ENCODE measurements at places on chromosomes 3 and 15. TPM values are rescaled to one million over a fixed set of nuclear protein-coding genes. Genes with fewer than 3 reads are reported as not detected.

DNA sequence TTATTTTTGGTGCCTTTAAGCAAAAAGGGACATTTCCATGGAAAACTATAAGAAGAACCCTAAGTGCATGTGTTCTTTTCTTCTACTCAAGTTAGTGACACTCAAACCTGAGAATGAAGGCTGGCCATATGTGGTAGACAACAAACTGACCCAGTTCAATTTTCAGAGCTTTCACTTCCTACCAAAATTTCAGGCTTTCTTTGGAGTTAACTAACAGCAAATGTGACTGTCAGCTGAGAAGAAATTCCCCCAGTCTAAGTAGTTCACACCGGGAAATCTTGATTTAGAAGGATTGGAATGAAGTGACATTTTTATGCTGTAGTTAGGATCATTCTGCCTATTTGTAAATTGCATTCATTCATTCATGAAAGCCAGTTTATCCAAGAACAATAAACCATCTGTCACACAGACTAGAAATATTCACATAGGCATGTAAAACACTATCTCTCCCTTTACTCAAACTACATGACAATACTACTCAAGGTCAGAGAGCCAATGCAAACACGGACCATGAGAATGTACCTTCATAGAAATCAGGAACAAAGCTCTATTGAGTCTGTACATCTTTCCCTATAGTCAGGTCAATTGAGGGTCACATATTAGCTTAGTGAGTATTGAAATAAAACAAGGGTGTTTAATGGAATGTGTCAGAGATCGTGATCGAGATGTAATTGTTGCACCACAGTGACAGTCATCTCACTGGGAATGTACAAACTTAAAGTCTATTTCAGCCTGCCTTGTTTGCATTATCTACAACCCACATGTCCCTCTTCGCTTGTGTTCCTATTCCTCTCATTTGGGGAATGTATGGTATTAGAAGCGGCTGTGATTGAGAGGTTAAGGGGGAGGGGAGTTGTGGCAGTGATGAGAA is 113.8 kb upstream of the TGFBR2 start:
- no peaks in the 10 kb centered on the region for H3K36me3 ChIP-seq
- no peak overlapping the region for H3K4me3 ChIP-seq
- H3K27me3 ChIP-seq: no peaks in the 10 kb centered on the region
- no peak for DNase-seq
- peaks cover 26% of the 10 kb centered on the region for H3K4me1 ChIP-seq
- H3K27ac ChIP-seq: no peak overlapping the region

DNA sequence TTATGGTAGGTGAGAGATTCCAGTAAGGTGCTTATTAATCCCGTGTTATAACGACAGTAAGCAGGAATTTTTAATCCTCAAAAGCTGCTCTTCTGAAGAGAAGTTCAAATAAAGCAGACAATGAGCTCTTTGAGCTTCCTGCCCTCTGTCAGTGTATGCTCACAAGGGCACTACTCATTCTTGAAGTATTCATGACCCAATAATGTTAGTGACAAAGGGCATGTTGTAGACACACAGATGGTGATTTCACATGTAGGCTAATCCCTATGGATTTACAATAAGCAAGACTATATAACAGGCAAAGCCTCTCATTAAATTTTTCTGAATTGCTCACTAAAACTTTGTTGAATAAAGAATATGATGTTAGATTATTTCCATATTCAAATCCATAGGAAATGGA is 578.6 kb downstream of the RSL24D1 start:
- H3K4me1 ChIP-seq: no peaks in the 10 kb centered on the region
- no peaks in the 10 kb centered on the region for H3K36me3 ChIP-seq
- no peak for DNase-seq
- H3K27me3 ChIP-seq: no peaks in the 10 kb centered on the region
- no peak overlapping the region for H3K27ac ChIP-seq
- no peak overlapping the region for H3K4me3 ChIP-seq

DNA sequence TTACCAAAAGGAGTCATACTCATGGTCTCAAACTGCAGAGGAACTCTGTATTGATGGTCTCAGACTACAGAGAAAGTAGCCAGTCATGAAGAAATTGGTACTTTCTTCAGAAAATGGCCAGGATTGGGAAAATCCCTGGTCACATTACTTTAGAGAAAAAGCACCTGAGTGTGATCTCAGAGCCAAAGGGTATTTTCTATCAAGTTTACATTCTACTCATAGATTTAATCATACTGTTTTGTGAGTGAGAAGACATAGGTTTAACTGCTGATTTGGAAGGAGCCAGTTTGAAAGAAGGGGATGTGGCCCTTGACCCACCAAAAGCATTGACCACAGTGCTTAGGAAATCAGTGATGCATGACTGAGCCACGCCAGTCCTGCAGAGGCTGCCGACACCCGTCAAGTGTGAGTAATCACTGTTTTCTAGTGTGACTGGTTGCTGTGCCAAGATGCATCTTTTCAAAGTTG is 203.6 kb downstream of the AKAP13 start:
- peaks cover 80% of the 10 kb centered on the region for H3K4me1 ChIP-seq
- H3K27me3 ChIP-seq: no peaks in the 10 kb centered on the region
- H3K36me3 ChIP-seq: no peaks in the 10 kb centered on the region

DNA sequence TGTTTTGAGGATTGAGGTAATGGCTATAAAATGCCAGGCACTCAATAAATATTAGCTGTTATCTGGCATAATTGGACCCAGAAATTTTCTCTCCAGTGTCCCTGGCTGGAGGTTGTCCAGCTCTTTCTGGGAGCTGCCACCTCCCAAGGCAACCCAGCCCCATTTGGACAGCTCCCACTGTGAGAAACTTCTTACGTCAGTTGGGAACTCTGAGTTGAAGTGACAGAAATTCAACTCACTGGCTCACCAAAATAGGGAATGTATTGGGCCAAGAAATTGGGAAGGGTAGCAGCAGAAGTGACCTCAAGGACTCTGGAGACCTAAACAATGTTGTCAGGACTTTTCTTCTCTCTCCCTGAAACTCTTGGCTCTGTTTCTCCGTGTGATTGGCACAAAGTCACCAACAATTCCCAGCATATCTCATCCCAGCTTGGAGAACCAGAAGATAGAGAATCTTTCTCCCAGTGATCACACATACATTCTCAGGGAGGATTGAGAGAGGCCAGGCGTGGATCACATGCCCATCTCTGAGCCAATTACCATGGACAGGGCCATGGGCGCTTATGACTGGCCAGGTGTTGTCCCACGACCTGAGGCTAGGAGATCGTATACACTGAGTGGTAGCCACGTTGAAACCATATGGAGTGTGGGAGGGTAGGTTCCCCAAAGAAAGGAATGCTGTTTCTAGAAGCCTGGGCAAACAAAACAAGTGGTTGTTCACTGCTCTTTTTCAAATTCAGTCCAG is 22.5 kb upstream of the HCN4 start:
- H3K27ac ChIP-seq: no peak overlapping the region
- DNase-seq: no peak
- no peaks in the 10 kb centered on the region for H3K27me3 ChIP-seq
- H3K4me1 ChIP-seq: no peaks in the 10 kb centered on the region
- H3K36me3 ChIP-seq: no peaks in the 10 kb centered on the region
- H3K4me3 ChIP-seq: no peak overlapping the region

DNA sequence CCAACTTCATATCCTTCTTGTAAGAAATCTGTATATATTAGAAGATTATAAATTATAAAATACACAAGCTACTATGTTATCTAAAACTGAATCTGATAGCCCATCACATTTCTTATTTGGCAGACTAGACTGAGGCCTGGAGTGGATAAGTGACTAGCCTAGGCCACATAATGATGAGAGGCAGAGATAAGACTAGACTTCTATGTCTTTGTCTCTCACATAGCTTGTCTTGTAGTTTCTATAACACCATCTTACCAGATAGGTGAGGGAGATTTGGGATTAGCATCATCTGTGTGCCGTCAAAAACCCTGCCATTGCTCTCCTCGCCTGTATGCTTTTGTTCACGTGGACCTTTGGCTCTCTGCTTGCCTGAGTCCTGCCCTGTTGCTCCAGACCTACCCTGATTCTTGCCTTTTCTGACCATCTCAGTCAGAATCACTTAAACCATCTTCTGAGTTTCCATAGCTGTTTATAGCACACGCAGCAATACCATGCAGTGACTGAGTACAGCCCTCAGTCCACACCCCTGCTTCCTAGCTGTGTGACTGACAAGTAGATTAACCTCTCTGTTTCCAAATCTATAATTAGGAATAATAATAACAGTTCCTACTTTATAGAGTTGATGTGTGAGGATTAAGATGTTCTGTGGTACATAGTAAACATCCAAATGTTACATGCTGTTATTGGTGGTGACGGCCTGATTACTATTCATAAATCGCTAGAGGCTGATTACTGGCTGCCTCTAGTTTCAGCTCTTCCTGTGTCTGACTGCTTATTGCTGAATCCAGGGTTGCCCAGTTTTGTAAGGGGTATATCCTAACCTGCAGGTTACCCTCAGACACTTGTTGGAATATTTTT is 49.7 kb downstream of the PDE8A start:
- H3K4me3 ChIP-seq: no peak overlapping the region
- DNase-seq: no peak
- H3K36me3 ChIP-seq: no peaks in the 10 kb centered on the region
- H3K4me1 ChIP-seq: peaks cover 50% of the 10 kb centered on the region
- no peaks in the 10 kb centered on the region for H3K27me3 ChIP-seq

- peak; percentile 74 for DNase-seq
- H3K4me1 ChIP-seq: peaks cover 62% of the 10 kb centered on the region
- peak overlapping the region; percentile 94 for H3K27ac ChIP-seq
- no peak overlapping the region for H3K4me3 ChIP-seq
- no peaks in the 10 kb centered on the region for H3K27me3 ChIP-seq
Observed at GRCh38 chr15:63991706-63992105, 54.6 kb downstream of the DAPK2 start.

- H3K4me1 ChIP-seq: no peaks in the 10 kb centered on the region
- no peaks in the 10 kb centered on the region for H3K36me3 ChIP-seq
- no peak for DNase-seq
- H3K4me3 ChIP-seq: no peak overlapping the region
- H3K27me3 ChIP-seq: no peaks in the 10 kb centered on the region
- H3K27ac ChIP-seq: no peak overlapping the region
Observed at GRCh38 chr15:37136666-37137065, 36.3 kb upstream of the MEIS2 start.

GRCh38 chr3:126081618-126082361 is 2.1 kb downstream of the SLC41A3 start:
- H3K4me3 ChIP-seq: no peak overlapping the region
- no peaks in the 10 kb centered on the region for H3K27me3 ChIP-seq
- peaks cover 18% of the 10 kb centered on the region for H3K4me1 ChIP-seq

DNA sequence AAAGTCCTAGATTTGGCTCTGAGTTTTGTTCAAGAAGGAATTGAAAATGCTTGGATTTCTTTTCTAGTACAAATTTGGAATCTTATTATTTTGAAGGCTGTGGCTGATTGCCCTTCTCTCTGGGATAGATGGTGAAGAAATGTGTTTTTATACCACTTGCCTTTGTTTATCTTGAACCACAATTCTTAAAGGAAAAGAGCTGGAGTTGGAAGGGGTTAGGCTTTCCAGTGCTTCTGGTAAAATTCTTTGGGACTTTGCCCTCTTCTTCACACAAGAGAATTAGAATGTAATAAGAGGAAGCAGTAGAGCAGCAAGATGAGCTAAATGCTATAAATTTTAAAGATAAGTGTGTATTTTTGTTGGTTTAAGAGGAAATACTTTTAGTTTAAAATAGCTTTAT is 65.8 kb downstream of the COL6A5 start:
- no peaks in the 10 kb centered on the region for H3K4me1 ChIP-seq
- H3K27me3 ChIP-seq: no peaks in the 10 kb centered on the region
- no peak overlapping the region for H3K4me3 ChIP-seq
- no peak for DNase-seq
- no peak overlapping the region for H3K27ac ChIP-seq

DNA sequence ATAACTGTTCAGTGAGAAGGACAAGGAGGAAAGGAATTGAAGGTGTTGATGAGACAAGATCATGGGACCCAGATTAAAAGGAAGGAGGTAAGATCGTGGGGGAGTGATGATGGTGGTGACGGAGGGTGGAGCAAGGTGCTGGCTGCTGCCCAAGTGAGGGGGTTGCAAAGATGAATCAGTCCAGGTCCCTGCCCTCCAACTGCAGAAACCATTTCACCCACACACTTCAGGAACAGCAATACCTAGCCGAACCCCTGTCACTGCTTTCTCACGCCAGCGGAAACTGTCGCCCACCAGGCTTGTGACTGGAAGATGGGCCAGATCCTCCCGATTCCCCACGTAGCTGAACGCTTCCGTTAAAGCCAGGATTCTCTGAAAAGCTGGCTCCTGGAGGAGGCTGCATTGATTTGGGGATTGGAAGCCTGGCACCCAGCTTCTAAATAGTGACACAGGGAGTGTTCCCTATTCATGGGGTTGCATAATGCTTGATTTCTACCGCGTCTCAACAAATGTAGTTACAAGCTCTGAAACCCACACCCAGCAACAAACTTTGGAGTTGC is 3.2 kb upstream of the LSG1 start:
- H3K27me3 ChIP-seq: no peaks in the 10 kb centered on the region
- no peak overlapping the region for H3K4me3 ChIP-seq
- DNase-seq: no peak
- no peaks in the 10 kb centered on the region for H3K36me3 ChIP-seq

DNA sequence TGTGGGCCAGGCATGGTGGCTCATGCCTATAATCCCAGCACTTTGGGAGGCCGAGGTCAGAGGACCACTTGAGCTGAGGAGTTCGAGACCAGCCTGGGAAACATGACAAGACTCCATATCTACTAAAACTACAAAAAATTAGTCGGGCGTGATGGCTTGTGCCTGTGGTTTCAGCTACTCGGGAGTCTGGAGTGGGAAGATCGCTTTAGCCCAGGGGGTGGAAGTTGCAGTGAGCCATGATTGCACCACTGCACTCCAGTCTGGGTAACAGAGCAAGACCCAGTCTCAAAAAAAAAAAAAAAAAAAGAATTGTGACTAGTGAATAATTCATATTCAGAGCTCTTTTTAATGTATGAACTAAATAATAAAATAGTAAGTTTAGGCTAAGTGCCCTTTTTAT is 87.8 kb upstream of the TSEN2 start:
- H3K4me3 ChIP-seq: no peak overlapping the region
- no peak overlapping the region for H3K27ac ChIP-seq
- no peaks in the 10 kb centered on the region for H3K4me1 ChIP-seq
- no peaks in the 10 kb centered on the region for H3K36me3 ChIP-seq
- peaks cover 2% of the 10 kb centered on the region for H3K27me3 ChIP-seq

- H3K36me3 ChIP-seq: no peaks in the 10 kb centered on the region
- H3K27ac ChIP-seq: no peak overlapping the region
- no peak for DNase-seq
Observed at GRCh38 chr3:90102146-90102545, 994.7 kb downstream of the EPHA3 start.

GRCh38 chr3:196192524-196193051 is 18.6 kb downstream of the ZDHHC19 start:
- DNase-seq: peak; percentile 80
- H3K27ac ChIP-seq: peak overlapping the region; percentile 66
- H3K4me1 ChIP-seq: peaks cover 12% of the 10 kb centered on the region
- no peaks in the 10 kb centered on the region for H3K36me3 ChIP-seq
- H3K4me3 ChIP-seq: no peak overlapping the region

PAQR5 gene
- total RNA-seq: 0.10 TPM

P2RY1 gene
- 0.66 TPM for total RNA-seq

COLQ gene
- 4.7 TPM for total RNA-seq

EFCC1 gene
- total RNA-seq: 0.41 TPM

MST1R gene
- total RNA-seq: 0.40 TPM

LIPH gene
- not detected for total RNA-seq

Data from gastrocnemius medialis (tissue), 4 donors.